Psoas muscle (tissue), 8 donors: ENCODE measurements at places on chromosomes 3 and 15. TPM values are rescaled to one million over a fixed set of nuclear protein-coding genes. Genes with fewer than 3 reads are reported as not detected.

GRCh38 chr3:108251265-108251664, 29.0 kb upstream of the IFT57 start:
- H3K27me3 ChIP-seq = no peaks in the 10 kb centered on the region
- H3K36me3 ChIP-seq = no peaks in the 10 kb centered on the region
- no peak for DNase-seq
- H3K27ac ChIP-seq = no peak overlapping the region
- H3K4me1 ChIP-seq = no peaks in the 10 kb centered on the region

ARPIN gene
- 9.9 TPM for total RNA-seq

DNA sequence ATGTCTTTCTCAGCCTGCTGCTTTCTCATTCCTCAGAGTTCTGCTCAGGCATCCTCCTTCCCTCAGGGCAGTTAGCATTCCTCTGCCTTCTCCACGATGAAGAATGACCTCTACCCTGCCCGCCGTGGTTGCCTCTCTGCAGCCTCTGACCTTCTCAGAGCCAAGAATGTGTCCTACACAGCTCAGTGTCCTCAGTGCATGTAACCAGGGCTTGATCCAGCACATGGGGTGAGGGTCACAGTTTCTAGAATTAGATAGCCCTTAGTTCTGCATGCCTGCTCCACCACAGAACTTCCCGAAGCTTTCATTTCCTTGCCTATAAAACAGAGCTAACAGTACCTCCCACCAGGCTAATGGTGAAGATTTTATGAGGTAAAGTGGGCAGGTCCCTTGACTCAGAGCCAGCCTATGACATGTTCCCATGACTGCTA, 182.1 kb downstream of the CLSTN2 start:
- no peak overlapping the region for H3K4me3 ChIP-seq
- H3K27ac ChIP-seq = no peak overlapping the region
- H3K4me1 ChIP-seq = peaks cover 9% of the 10 kb centered on the region

IL20RB gene
- not detected for total RNA-seq

GRCh38 chr3:30440147-30440604, 166.2 kb upstream of the TGFBR2 start:
- no peak overlapping the region for H3K4me3 ChIP-seq
- H3K36me3 ChIP-seq = no peaks in the 10 kb centered on the region
- no peak for DNase-seq
- H3K27ac ChIP-seq = no peak overlapping the region

- peak; percentile 67 for DNase-seq
- no peaks in the 10 kb centered on the region for H3K36me3 ChIP-seq
- H3K27me3 ChIP-seq = no peaks in the 10 kb centered on the region
- peak overlapping the region; percentile 89 for H3K27ac ChIP-seq
- H3K4me3 ChIP-seq = no peak overlapping the region
These were observed 21.6 kb upstream of the SLC6A20 start for GRCh38 chr3:45817831-45818522.

PYGO1 gene
- 27.7 TPM for total RNA-seq

PLSCR4 gene
- total RNA-seq = 3.6 TPM

GRCh38 chr3:152299249-152299976, 30.7 kb downstream of the MBNL1 start:
- DNase-seq = no peak
- H3K27me3 ChIP-seq = no peaks in the 10 kb centered on the region
- peak overlapping the region; percentile 94 for H3K27ac ChIP-seq
- peaks cover 53% of the 10 kb centered on the region for H3K4me1 ChIP-seq
- H3K4me3 ChIP-seq = peak overlapping the region; percentile 70
- no peaks in the 10 kb centered on the region for H3K36me3 ChIP-seq

SYNPR gene
- not detected for total RNA-seq

RLBP1 gene
- not detected for total RNA-seq

- H3K36me3 ChIP-seq = no peaks in the 10 kb centered on the region
- H3K27ac ChIP-seq = no peak overlapping the region
- no peak for DNase-seq
- H3K4me3 ChIP-seq = no peak overlapping the region
- H3K27me3 ChIP-seq = no peaks in the 10 kb centered on the region
- H3K4me1 ChIP-seq = no peaks in the 10 kb centered on the region
These were observed 718.7 kb upstream of the SGO1 start for GRCh38 chr3:20904671-20905070.

GRCh38 chr3:73110530-73110929, 49.1 kb downstream of the EBLN2 start:
- no peaks in the 10 kb centered on the region for H3K27me3 ChIP-seq
- no peak overlapping the region for H3K4me3 ChIP-seq
- no peaks in the 10 kb centered on the region for H3K36me3 ChIP-seq
- DNase-seq = no peak
- H3K27ac ChIP-seq = no peak overlapping the region
- no peaks in the 10 kb centered on the region for H3K4me1 ChIP-seq

DNA sequence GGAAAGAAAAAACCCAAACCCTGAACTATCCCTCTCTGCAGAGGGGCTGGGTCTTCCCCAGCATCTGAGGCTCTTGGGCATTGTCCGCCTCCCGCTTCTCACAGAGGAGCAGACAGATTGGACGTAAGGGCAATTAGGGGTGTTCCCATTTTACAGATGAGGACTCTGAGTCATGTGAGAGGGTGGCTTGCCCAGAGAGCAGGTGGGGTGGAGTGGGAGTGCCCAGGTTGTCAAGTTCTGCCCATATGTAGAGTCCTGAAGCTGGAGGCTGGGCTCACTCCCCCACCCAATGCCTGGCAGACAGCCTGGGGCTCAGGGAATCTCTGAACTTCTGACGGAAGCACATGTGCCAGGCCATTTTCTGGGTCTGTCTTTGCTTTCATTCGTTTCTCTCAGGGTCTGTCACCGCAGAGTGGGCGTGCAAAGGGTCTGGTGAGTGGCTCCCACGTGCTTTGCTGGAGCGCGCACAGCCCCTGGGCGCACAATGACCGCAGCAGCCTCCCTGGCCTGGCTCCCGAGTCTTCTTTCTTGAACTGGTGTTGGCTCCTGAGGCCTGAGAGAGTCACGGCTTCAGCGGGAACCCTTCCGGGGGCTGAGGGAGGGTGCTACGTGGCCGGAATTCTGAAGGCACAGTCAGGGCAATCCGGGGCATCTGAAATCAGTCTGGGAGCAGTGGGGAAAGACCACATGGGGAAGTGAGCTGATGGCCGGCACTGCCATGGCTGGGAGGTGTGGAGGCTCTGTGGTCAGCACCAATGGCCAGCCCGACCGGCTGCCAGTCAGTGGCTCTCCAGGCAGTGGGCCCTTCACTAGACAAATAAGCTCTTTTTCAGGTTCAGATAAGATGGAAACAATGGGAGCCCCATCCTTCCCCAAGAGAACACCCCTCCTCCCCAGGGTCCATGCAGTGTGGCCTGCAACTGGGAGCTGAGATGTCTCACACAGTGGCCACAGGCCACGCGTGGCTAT, 1.1 kb upstream of the TRPM1 start:
- no peaks in the 10 kb centered on the region for H3K4me1 ChIP-seq
- H3K27ac ChIP-seq = no peak overlapping the region
- H3K4me3 ChIP-seq = no peak overlapping the region
- no peaks in the 10 kb centered on the region for H3K36me3 ChIP-seq
- H3K27me3 ChIP-seq = no peaks in the 10 kb centered on the region

DNA sequence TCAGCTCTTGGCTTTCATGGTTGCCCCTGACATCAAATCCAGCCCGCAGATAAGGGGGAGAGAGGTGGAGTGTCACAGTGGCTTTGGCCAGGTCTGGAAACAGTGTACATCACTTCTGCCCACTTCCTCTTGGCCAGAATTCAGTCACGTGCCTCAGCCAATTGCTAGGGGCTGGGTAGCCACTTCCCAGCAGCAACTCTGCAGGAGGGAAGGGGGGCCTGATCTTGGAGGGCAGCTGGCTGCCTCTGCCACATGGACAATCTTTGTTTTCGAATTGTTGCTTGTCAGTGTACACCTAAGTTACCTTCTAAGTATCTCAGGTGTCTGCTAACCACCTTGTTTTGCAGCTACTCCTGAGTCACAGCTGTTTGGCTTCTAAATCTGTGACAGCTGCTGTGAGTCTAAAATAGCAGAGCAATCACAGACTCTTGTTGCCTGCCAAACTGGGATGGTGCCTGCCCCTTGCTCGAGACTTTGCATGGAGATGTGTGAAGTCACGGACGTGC, 41.0 kb upstream of the LIMD1 start:
- peak overlapping the region; percentile 24 for H3K4me3 ChIP-seq
- peak overlapping the region; percentile 97 for H3K27ac ChIP-seq
- peaks cover 75% of the 10 kb centered on the region for H3K4me1 ChIP-seq
- H3K36me3 ChIP-seq = no peaks in the 10 kb centered on the region
- DNase-seq = peak; percentile 61

DNA sequence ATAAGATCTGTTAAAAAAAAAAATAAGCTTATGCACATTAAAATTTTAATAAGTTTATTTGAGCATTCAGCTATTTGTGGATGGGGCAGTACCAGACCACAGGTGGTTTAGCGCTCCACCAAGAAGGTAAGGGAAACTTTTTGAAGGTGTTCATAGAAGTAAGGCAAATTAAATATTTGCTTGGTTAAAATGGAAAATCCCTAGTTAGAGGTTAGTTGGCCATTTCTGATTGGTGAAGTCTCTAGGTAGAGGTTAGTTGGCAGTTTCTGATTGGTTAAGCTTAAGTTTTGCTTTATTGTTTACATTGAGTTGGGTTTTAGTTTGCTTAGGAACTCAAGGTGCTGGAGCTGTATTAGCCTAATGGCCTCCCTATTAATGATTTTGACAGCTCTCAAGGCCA, 30.7 kb downstream of the SCN11A start:
- H3K36me3 ChIP-seq = no peaks in the 10 kb centered on the region
- H3K4me1 ChIP-seq = no peaks in the 10 kb centered on the region
- H3K27ac ChIP-seq = no peak overlapping the region
- peaks cover 2% of the 10 kb centered on the region for H3K27me3 ChIP-seq
- DNase-seq = no peak
- no peak overlapping the region for H3K4me3 ChIP-seq

PLAAT1 gene
- total RNA-seq = 14.6 TPM

DNA sequence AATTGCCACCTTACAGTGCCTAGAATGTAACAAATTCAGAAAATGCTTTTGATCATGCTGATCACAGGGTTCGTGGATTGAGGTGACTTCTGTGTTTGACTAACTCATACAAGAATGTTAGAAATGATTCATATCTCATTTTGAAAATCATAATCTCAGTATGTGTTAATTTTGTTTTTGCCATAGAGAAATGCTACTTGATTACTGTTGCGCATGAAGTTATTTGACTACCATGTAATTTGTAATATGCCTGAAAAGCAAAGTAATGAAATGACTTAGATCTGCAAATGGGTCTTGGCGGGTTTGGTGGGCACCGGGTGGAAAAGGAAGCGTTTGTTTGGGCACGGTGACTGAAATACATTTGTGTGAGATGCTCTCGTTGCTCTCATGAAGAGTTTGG, 173.6 kb upstream of the BHLHE40 start:
- H3K36me3 ChIP-seq = no peaks in the 10 kb centered on the region
- no peaks in the 10 kb centered on the region for H3K27me3 ChIP-seq
- peaks cover 18% of the 10 kb centered on the region for H3K4me1 ChIP-seq
- DNase-seq = no peak
- no peak overlapping the region for H3K27ac ChIP-seq
- no peak overlapping the region for H3K4me3 ChIP-seq

DNA sequence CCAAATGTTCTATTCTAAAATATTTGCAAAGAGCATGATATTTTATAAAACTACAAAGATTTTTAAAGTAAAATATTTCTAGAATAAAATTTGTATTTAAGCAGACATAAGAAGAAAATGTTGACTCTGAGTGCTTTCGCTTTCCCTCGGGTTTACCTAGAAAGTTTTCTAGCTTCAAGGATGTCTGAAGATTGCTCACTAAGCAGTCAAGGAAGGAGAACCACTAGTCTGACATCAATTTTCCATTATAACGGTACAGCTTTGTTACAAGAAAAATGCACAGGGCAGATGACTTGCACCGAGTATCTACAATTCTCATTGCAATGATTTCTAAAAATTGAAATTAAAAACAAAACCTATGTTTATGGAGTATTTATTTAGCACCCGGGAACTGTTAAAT, 14.2 kb downstream of the GPR15 start:
- no peaks in the 10 kb centered on the region for H3K27me3 ChIP-seq
- no peaks in the 10 kb centered on the region for H3K4me1 ChIP-seq
- DNase-seq = no peak
- H3K4me3 ChIP-seq = no peak overlapping the region
- no peaks in the 10 kb centered on the region for H3K36me3 ChIP-seq
- H3K27ac ChIP-seq = no peak overlapping the region

- no peaks in the 10 kb centered on the region for H3K36me3 ChIP-seq
- H3K4me1 ChIP-seq = no peaks in the 10 kb centered on the region
- no peaks in the 10 kb centered on the region for H3K27me3 ChIP-seq
- no peak for DNase-seq
These were observed 524.2 kb downstream of the NAALADL2 start for GRCh38 chr3:175383371-175383770.

DNA sequence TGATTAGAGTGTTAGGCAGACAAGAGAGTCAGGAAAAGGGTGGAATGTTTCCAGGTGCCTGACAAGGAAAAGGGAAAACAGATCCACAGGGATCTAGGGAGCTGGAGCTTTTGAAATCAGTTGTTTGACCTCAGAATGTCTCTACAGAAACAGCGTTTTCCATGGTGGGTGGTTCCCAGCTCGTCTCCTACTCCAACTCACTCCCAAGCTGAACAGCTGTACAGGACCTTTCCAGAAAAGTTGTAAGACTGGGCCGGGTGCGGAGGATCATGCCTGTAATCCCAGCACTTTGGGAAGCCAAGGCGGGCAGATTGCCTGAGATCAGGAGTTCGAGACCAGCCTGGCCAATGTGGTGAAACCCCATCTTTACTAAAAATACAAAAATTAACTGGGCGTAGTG, 55.7 kb upstream of the RYK start:
- no peak for DNase-seq
- no peaks in the 10 kb centered on the region for H3K36me3 ChIP-seq
- peaks cover 13% of the 10 kb centered on the region for H3K4me1 ChIP-seq
- H3K4me3 ChIP-seq = no peak overlapping the region
- no peak overlapping the region for H3K27ac ChIP-seq
- H3K27me3 ChIP-seq = no peaks in the 10 kb centered on the region

- no peaks in the 10 kb centered on the region for H3K27me3 ChIP-seq
- H3K27ac ChIP-seq = no peak overlapping the region
- no peak overlapping the region for H3K4me3 ChIP-seq
- no peaks in the 10 kb centered on the region for H3K4me1 ChIP-seq
- H3K36me3 ChIP-seq = no peaks in the 10 kb centered on the region
These were observed 172.5 kb downstream of the MTHFS start for GRCh38 chr15:79724312-79724711.

GRCh38 chr3:138806376-138807080, 28.2 kb downstream of the PIK3CB start:
- H3K27ac ChIP-seq = no peak overlapping the region
- no peak overlapping the region for H3K4me3 ChIP-seq
- H3K4me1 ChIP-seq = peaks cover 7% of the 10 kb centered on the region
- H3K27me3 ChIP-seq = no peaks in the 10 kb centered on the region

- no peak for DNase-seq
- no peaks in the 10 kb centered on the region for H3K27me3 ChIP-seq
- H3K27ac ChIP-seq = peak overlapping the region; percentile 53
- H3K4me1 ChIP-seq = peaks cover 50% of the 10 kb centered on the region
- no peaks in the 10 kb centered on the region for H3K36me3 ChIP-seq
- no peak overlapping the region for H3K4me3 ChIP-seq
These were observed 9.7 kb downstream of the SCAMP2 start for GRCh38 chr15:74863239-74864056.
